ENCODE measurements at places on chromosomes 3 and 15. TPM values are rescaled to one million over a fixed set of nuclear protein-coding genes. Genes with fewer than 3 reads are reported as not detected.

- DNase-seq = no peak
Observed at GRCh38 chr3:24845524-24846155, 351.0 kb upstream of the THRB start.

DNA sequence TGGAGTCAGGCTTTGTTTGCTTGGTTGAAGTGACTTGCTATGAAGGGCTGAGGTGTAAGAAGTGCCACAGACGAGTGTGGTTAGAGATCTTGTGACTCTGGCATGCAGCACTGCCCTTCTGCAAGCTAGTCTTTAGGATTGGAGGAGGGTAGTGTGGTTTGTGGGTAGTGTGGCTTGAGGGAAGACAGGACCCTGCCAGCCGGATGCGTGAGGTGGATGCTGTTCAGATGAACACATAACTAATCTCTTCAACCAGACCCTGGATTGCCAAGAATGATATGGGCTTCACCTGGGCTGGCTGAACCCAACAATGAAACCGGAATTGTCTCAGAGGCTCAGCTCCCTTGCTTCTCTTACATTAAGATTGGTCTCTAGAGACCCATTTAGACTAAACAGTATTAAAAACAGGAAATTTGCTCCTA, 32.7 kb downstream of the STARD9 start:
- peak; percentile 59 for DNase-seq

GRCh38 chr3:98326945-98327344, 26.7 kb upstream of the OR5K4 start:
- no peak for DNase-seq

- no peak for DNase-seq
Observed at GRCh38 chr15:45338417-45338816, 39.9 kb downstream of the GATM start.

DNA sequence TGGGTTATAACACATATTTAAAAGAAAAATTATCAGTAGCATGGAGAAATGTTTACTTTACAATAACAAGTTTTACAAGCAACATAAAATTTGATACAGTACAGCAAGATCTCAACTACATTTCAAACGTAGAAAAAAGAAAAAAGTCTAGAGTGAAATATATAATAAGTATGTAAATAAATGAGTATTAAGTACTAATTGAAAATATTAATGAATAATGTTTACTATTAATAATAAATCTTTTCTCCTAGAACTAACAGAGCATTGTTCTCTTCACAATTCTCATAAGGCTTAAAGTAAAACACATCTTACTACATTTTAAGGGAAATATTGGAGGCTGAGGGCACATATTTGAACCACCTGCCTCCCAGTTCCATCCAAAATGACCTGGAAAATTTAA, 72.1 kb downstream of the TMEM212 start:
- no peak for DNase-seq

GRCh38 chr3:126375835-126376331, 18.7 kb upstream of the KLF15 start:
- DNase-seq = no peak

GRCh38 chr3:111531446-111531845, 10.6 kb upstream of the CD96 start:
- no peak for DNase-seq

- DNase-seq = no peak
Observed at GRCh38 chr3:151923901-151924300, 50.5 kb downstream of the SUCNR1 start.

DNA sequence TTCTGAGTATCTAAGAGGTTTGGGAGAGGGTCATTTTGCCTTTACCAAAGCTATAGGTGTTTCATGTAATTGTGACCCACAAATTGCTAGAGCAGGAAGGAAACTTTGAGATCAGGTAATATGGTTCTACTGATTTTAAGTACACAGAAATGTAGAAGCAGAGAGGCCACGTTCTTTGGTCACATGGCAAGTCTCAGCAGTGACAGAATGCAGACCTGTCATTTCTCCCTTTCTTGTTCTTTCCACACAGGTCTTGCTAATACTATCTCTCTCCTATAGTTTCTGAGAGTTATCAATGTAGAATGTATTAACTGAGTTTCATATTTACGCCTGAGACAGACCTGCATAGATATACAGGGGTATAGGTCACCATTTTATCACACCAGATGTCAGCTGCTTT, 10.9 kb upstream of the RTP1 start:
- no peak for DNase-seq

DNA sequence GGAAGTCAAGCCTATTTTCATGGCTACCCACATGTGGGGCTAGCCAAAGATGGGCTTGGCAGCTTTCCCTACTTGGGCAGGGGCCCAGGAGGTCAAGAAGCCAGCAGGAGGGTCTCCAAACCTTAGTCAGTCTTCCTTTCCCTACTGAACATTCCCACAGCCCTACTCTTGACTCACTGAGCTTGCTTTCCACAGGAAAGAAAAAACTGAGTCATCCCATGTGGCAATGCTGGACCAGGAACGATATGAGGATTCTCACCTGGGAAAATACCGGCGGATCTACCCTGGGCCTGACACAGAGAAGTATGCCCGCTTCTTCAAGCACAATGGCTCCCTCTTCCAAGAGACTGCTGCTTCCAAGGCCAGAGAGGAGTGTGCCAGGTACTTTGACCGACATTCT, 3.7 kb upstream of the NGRN start:
- no peak for DNase-seq

GRCh38 chr3:150328654-150329040, 79.5 kb upstream of the TSC22D2 start:
- DNase-seq = no peak

GRCh38 chr3:150449169-150449721, 41.1 kb downstream of the TSC22D2 start:
- no peak for DNase-seq

DNA sequence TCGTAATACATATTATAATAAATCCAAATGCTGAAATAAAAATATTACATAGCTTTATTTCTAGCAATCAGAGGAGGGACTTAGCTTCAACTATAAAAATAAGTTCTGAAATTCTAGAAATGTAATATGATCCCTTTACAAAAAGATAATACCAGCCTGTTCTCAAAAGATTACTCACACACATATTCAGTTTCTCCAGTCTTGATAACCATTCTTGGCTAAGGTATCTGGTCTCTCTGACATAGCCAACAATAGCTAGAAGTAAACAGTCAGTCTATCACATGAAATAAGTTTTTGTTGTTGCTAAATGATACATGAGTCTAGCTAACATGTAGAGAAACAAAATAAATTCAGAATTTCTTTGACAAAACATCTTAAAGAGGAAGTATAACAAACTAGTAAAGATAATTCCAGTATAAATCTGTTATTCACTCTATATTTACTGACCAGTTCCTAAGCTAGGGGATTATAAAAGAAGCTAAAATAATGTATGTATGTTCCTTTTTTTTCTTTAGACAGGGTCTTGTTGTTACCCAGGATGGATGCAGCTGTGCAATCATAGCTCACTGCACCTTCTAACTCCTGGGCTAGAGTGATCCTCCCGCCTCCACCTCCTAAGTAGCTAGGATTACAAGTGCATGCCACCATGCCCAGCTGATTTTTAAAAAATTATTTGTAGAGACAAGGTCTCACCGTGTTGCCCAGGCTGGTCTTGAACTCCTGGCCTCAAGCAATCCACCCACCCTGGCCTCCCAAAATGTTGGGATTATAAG, 170.6 kb downstream of the TBL1XR1 start:
- no peak for DNase-seq

DNA sequence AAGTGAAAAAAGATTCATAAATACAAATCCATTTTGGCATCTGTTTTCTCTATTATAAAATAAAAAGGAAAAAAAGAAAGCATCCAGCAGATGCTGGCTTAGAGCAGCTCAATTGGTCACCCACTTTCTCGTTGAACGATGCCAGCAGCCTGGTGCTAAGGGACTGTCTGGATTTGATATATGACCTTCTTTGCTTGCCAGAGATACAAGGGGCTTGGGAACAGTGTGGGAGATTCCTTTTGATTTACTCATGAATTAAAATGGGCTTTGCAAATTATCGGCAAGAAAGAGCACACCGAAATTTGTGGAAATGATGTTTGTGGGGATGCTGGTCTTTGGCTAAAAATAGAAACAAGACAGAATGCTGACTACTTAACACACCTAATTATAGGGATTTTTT, 210.3 kb upstream of the STT3B start:
- no peak for DNase-seq

DNA sequence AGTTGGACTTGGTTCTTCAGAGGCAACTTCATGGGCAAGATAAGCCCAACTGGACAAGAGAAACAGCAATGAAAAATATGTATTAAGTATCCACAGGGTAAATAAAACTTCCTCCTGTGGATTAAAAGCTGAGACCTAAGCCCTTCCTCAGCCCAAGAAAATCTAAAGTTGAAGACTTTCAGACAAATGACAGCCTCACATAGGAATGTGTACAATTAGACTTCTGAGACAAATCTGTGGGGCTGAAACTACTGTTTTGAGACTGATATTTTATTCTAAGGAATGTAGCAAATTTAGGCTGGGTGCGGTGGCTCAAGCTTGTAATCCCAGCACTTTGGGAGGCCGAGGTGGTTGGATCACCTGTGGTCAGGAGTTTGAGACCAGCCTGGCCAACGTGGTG, 74.2 kb upstream of the IL12A start:
- no peak for DNase-seq

GRCh38 chr3:126406389-126407296, 11.9 kb downstream of the CFAP100 start:
- no peak for DNase-seq

GRCh38 chr3:37137516-37137915, 36.9 kb downstream of the LRRFIP2 start:
- no peak for DNase-seq

DNA sequence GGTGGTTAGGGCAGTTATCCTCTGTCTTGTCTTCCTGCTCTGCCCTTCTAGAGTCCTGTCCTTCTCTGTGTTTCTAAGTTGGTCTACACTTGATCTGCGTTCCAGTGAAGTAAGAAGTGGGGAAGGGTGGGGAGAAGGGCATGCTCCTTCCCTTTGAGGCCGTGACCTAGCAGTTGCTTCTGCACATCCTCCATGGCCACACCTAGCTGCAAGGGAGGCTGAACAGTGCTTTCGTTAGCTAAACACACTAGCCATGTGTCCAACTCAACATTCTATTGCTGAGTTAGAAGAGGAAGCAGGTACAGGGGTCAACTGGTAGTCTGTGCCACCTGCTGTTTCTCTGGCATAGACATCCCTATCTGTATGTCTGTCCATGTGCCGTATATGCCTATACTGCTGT, 94.5 kb downstream of the LARS2 start:
- no peak for DNase-seq

GRCh38 chr3:187737368-187738070, 7.7 kb downstream of the BCL6 start:
- peak; percentile 25 for DNase-seq

- DNase-seq = peak; percentile 46
Observed at GRCh38 chr3:17894434-17895060, 152.1 kb upstream of the TBC1D5 start.

DNA sequence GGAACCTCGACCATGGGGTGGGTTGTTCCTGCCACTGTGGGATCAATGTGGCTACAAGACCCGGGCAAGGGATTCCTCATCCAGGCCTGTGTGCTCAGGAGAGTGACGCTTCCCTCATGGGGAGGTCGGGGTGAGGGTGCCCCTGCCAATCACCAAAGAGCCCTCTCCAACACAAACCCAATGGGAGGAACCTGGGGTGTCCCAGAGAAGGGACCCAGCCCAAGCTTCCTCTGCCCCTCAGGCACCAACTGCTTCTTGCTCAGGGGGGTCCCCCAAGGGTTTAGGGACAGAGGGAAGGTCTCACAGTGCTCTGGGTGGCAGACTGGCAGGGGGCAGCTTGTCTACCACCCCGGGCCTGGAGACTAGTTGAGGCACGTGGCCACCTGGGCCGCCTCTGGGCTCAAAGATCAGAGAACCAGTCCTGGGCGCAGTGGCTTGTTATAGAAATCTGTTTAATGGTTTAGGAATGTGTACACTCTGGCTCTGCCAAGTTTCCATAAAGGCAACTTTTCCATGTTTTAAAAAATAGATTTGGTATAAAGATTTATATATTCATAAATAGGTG, 26.6 kb downstream of the GP9 start:
- no peak for DNase-seq

DNA sequence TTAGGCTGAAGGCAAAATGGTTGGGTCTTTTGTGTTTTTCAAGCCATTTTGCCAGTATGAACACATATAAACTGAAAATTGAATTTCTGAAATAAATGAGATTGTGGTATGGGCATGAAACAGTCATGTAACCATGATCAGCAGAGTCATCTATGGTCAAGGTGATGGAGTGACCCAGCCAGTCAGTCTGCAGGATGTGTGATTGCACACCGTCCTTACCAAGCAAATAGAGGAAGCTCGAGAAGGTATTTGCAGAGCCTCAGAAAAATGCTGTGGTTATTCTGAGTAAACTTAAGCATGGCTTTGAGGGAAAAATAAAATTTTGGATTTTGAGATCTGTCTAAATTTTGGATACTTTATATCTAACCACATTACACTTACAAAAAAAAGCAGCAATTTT, 95.9 kb upstream of the RNF7 start:
- no peak for DNase-seq

DNA sequence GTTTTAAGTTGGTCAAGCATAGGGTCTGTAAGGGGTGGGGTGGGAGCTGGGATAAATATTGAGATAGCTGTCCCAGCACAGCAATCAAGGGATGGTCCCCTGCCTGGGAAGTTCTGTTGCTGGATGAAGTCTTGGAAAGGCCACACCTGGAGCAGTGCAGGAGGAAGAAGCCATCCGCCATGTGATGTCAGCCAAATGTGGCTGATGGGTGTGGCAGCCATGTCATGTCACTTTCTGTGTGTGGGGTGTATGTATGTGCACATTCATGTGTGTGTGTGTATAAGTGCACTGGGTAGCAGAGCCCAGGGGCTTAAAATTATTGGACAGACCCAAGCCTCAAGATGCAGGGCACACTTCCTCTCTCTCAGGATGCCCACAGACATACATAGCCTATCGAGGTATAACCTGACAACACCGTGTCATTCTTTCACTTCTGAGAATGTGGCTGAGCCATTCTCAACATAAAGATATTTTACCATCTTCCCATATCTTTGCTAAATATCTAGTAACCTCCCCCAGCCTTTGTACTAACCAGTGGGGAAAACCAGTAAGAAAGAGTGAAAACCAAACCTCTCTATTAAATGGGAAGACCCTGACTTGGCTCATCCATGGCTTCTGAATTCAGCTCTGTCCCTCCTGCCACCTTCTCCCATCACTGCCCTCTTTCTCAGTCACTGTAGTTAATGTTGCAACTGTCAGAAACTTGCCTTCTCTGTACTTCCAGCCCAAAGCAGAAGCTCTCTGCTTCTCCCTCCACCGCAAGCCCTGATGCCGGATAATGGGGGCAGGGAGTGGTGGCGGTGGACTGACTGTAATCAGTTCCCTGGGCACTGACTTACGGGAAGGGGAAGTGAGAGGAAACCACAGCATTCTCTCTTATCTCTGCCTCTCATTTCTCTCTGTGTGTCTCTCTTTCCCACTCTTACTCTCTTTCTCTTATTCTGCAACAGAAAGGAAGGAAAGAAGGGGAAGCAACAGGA, 11.2 kb downstream of the TNFSF10 start:
- DNase-seq = peak; percentile 48

The SPTBN5 gene
- not detected for polyA plus RNA-seq

The TRH gene
- polyA plus RNA-seq = not detected

The FURIN gene
- polyA plus RNA-seq = 3.7 TPM

The CASR gene
- not detected for polyA plus RNA-seq

The GOLGA8S gene
- not detected for polyA plus RNA-seq

The CFAP100 gene
- polyA plus RNA-seq = not detected

The SLC15A2 gene
- polyA plus RNA-seq = not detected

The NME9 gene
- not detected for polyA plus RNA-seq

The PARP6 gene
- polyA plus RNA-seq = 32.2 TPM

The PFKFB4 gene
- 0.73 TPM for polyA plus RNA-seq

The CCNB2 gene
- 0.32 TPM for polyA plus RNA-seq

The ITIH1 gene
- polyA plus RNA-seq = not detected
